ENCODE measurements at places on chromosomes 7 and 10.

GRCh38 chr10:75935650-75936400 is 504.4 kb downstream of the LRMDA start:
- no peak for DNase-seq

DNA sequence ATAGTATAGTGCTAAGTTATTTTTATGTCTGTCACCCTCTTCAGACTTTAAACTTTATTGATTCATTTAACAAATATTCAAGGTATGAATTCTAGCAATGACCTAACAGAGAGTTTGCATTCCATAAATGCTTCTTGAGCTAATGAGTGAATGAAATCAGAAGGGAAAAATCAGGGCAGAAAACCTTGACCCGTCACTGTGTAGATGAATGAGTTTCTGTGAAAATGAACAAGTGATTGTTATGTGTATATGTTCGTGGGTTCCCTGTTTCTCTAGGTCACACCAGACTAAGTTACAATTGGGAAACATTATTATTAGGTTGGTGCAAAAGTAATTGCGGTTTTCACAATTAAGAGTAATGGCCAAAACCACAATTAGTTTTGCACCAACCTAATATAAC is 30.1 kb downstream of the APBB1IP start:
- DNase-seq = no peak

DNA sequence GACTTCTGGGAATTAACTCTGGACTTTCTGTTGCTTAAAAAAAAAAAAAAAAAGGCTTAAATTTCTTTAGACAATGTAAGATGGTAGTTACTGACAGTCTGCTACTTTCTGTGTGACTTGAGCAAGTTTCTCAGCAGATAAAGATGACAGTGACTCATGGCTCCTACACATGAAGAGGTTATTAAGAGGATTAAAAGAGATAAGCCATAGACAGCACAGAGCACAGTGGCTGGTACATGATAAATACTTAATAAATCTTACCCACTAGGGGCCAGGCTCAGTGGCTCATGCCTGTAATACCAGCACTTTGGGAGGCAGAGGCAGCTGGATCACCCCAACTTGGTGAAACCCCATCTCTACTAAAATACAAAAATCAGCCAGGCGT is 174.8 kb downstream of the JAZF1 start:
- no peak for DNase-seq

- DNase-seq = no peak
Observed at GRCh38 chr10:133454204-133454893, 604 bp downstream of the SCART1 start.

DNA sequence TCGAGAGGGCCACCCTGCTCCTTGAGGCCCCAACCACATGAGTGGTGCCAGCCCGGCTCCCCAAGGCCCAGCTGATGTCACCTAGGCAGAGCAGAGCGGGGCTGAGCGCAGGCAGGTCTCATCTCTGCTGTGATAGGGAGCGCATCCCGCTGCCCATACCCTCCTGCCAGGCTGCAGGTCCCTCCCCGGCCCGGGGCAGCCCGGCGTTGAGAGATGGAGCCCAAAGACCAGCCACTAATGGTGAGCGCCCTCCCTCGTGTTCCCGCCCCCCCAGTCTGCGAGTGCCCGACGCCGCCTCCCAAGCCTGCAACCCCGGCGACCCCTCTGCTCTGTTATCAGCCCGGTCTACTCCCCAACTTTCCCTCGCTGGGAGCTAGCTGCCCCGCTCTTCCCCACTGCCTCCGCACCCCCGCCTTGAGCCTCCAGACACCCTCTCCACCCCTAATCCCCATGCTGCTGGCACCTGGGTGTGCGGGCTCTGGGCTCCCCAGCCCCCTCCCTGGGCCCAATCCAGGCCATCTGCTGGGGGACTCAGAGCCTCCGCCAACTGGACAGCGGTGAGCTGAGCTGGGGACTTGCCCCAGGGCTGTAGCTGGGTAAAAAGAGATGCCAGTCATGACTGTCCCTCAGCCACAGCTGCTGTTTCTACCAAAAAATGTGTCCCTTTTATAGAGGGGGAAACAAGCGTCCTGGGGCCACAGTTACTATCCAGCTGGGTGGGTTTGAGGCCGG is 19.7 kb upstream of the CHST12 start:
- DNase-seq = no peak

DNA sequence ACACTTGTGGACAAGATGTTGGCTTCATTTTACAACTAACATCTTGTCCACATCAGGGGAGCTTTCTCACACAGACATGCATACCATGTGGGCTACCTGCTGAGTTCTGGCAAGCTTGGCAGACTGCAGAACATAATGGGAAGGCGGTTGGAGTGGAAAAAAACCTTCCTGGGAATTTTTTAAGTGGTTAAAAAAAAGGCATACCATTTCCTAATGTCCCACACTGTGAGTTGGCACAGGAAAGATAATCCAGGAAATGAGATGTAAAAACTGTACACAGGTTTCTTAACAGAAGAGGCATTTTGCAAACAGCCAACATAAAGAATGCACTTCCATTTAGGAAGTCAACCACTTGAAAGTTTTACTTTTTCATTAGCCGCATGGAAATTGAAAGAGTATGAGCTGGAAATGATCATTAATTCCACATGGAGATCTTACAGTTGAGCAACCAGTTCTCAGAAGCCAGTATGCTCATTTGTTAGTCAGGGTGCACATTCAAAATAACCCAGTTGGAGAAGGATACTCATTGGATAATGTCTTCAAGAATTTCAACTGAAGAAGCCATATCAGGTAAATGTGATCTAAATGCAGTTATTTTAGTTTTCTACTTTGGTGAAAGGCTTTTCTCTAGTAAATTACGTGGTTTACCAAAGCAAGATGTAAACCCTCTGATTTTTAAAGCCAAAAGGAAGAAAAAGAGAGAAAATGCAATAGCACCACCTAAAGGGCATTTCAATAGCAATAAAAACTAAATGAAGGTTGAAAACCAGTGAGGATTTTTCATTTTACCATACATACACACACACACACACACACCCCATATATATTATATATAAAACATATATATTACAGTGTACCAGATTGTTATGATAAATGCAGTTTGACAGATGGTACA is 194.0 kb downstream of the TAX1BP1 start:
- no peak for DNase-seq

DNA sequence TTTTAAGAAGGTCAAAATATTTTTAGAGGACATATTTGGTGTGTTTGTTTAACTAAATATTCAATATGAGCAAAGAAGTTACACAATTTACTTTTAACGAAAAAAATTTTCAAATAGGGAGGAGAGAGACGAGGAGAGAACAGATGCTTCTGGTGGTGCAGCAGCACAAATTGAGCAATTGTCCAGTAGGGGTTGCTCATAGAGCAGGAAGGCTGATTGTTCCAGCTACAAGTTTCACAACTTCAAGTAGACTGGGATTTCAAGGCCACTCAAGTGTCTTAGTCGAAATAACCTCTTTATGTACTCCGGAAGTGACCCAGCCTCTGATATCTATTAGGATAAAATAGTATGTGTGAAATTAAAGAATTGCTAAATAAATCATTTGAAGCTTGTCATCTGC is 197.9 kb downstream of the HDAC9 start:
- DNase-seq = peak; percentile 36

DNA sequence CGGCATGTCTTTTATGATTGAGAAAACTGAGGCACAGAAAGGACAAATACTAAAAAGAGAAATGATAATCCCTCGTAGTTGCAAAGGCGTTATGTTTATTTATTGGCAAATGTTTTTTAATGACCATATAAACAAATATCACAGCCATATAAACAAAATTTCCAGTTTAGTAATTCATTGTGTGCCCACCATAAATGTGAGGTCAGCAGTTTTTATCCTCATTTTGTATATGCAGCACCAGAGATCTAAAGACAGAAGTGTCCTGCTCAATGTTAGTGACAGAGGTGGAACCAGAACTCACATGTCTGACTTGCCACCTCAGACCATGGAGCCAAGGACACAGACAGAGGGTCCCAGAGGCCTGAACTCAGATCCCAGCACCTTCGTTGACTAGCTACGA is 14.1 kb downstream of the CNNM1 start:
- DNase-seq = no peak

- no peak for DNase-seq
Observed at GRCh38 chr10:508726-509125, 180.7 kb downstream of the DIP2C start.

GRCh38 chr7:16417906-16418305 is 3.4 kb downstream of the CRPPA start:
- no peak for DNase-seq

GRCh38 chr10:110221721-110222261 is 14.4 kb downstream of the MXI1 start:
- peak; percentile 80 for DNase-seq

DNA sequence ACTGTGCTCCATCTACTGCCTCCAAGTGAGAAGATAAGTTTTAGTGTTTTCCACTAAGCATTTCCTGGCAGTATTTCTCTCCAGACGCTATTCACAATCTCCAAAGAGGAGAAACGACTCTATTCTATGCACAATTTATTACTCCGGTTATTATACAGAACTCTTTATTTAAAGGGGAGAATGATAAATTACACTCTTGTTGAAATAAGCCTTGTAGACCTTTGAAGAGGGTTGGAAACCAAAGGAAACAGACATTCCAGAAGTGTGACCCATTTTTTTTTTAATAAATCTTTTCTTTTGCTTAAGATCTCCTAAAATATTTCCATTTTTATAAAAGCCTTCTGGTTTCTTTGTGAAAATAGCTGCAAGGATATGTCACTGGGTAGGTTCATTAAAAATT is 76.1 kb upstream of the HDAC9 start:
- DNase-seq = no peak

GRCh38 chr10:122992031-122992585 is 11.9 kb downstream of the PSTK start:
- peak; percentile 78 for DNase-seq

DNA sequence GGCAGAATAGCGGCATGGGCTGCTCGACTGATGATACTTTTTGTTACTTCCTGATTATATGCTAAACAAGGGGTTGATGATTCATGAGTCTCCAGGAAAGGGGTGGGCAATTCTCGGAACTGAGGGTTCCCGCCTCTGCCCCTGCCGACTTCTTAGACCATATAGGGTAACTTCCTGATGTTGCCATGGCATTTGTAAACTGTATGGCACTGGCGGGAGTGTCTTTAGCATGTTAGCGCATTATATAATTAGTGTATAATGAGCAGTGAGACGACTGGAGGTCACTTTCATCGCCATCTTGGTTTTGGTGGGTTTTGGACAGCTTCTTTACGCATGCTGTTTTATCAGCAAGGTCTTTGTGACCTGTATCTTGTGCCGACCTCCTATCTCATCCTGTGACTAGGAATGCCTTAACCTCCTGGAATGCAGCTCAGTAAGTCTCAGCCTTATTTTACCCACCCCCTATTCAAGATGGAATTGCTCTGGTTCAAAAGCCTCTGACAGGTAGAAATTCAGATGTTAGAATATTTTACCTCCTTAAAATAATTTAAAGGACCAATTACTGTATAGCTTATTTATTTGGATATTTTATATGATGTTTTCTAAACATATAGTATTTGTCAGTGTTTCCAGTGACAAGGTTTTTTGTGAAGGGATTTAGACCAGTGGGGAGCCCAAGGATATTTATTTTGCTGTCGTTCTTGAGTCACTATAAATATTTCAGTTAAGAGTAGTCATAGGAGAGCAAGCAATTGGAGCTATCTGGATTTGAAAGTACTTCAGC is 90.1 kb upstream of the PIK3CG start:
- DNase-seq = no peak

GRCh38 chr10:127228195-127228787 is 31.9 kb upstream of the INSYN2A start:
- peak; percentile 25 for DNase-seq

- DNase-seq = no peak
Observed at GRCh38 chr10:1595242-1595600, 142.1 kb downstream of the ADARB2 start.

DNA sequence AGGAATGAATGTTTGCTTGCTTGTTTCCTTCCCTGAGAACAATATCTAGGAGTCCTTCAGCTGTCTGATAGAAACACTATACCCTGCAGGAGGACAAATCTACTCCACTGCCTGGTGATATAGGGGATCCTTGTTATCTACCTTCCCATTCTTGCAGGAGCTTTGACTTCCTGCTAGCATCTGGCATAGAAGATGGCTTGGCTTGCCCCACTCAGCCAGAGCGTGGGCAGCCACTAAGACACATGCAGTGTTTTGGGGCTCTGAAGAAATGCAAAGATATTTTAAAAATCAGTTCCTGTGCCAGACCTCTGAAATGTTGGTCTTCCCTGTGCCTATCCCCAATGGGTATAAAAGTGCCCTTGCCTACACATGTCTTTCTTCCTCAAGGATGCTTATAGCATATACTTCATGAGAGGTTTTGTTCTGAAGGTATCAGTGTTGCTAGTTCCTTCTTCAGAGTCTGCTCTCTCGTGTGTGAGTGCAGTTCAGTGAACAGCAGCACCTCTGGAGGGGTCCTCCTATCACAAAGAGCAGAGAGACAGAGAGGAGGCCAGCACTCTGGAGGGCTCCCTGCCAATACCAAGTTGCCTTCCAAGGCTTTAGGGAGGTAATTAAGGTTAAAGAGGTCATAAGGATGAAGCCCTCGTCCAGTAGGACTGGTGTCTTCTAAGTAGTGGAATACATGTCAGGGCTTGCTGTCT is 149.1 kb upstream of the CALCR start:
- no peak for DNase-seq

- DNase-seq = no peak
Observed at GRCh38 chr10:48192881-48193450, 81.5 kb downstream of the FRMPD2 start.

GRCh38 chr7:39248041-39248691 is 270.5 kb downstream of the POU6F2 start:
- no peak for DNase-seq

DNA sequence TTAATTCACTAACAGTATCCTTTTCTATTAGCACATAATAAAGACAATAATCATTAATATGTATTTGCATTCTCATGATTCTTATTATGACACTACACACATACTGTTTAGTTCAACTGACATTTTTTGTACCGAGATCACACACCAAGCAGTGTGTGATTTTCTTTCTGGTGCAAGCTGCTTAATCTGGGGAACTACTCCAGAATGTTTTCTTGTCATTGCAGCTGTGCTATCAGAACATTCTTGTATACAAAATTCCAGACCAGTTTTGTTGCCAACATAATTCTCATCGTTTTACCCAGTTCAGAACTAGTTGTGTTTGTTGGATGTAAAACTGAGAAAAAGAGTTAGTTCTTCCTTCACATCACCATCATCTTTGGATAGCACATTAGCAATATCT is 37.4 kb downstream of the VKORC1L1 start:
- no peak for DNase-seq

- DNase-seq = no peak
Observed at GRCh38 chr7:123367484-123368122, 166.8 kb downstream of the IQUB start.

GRCh38 chr10:79269443-79269842 is 77.8 kb upstream of the PPIF start:
- peak; percentile 74 for DNase-seq

GRCh38 chr10:133098426-133099124 is 10.9 kb downstream of the ADGRA1 start:
- DNase-seq = no peak

DNA sequence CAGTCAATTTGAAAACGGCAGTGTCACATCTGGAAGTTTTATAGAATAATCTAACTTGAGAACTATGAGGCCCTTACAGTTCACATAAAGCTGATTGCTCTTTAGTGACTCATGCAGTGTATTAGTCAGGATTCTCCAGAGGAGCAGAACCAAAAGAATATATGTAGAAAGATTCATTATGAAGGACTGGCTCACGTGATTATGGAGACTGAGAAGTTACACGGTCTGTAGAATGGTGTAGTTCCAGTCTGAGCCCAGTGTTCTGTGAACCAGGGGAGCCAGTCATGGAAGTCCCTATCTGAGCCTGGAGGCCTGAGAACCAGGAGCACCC is 21.5 kb downstream of the RBM33 start:
- no peak for DNase-seq

All from pons (tissue), 1 donor.